Upper lobe of right lung (tissue), 1 donor: ENCODE measurements at places on chromosomes 2 and 18. TPM values are rescaled to one million over a fixed set of nuclear protein-coding genes. Genes with fewer than 3 reads are reported as not detected.

The RSAD2 gene
- 25.7 TPM for total RNA-seq

The MPP4 gene
- total RNA-seq: 0.17 TPM

The STRN gene
- total RNA-seq: 33.1 TPM

The OTOF gene
- 0.69 TPM for total RNA-seq

DNA sequence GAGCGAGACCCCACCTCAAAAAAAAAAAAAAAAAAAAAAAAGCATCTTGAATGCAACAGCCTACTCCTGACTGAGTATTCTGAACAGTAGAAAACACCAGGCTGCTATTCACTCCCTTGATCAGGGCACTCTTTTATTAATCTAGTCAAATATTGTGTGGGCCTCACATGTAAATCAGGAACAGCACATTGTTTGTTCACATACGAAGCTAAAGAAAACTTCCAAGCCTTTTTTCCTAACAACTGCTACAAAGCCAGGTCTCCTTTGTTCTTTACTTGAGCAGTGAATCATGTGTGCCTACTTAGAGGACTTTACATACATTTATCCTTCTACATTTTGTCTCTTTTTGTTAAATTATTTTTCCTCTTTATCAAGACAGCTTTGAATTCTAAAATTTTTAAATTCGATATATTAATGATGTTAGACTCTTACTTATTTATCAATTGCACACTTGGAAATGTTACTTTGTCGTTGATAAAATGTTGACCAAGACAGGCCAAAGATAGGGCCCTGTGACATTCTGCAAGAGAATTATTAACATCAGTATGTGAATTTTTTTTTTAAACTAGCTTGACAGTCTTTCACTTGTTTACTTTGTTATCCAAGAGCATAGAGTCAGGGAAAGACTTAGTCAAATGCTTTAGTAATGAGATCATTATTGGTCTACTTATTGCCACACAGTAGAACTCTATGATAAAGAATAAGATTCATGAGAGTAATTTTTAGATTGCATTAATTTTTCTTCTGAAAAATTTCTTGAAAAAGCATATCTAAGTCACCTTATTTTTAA lies 13.2 kb downstream of the SPATS2L start:
- no peak for DNase-seq

GRCh38 chr18:31576670-31577069 lies 15.0 kb upstream of the TTR start:
- no peak for DNase-seq
